CD4-positive, alpha-beta T cell (primary cell): ENCODE measurements at places on chromosomes 3 and 15.

- no peak for DNase-seq
Observed at GRCh38 chr3:124707656-124708062, 22.6 kb upstream of the UMPS start.

DNA sequence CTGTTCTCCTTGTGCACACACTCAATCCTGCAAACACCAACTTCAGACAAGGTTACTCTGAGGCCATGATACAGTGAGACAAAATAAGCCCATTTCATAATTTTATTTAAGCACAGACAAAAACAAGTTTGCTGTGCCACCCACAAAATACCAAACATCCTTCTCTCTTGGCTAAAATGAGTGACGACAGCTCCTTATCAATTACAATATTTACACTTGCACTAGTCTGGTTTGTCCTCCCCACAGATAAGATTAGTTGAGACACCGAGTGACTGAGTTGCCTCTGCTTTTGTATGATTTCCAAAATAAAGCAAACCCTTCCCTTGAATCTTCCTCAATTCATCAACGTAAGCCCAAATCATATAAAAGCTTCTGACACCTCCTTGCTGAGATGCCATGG, 233.5 kb upstream of the ATP10A start:
- DNase-seq, result no peak

DNA sequence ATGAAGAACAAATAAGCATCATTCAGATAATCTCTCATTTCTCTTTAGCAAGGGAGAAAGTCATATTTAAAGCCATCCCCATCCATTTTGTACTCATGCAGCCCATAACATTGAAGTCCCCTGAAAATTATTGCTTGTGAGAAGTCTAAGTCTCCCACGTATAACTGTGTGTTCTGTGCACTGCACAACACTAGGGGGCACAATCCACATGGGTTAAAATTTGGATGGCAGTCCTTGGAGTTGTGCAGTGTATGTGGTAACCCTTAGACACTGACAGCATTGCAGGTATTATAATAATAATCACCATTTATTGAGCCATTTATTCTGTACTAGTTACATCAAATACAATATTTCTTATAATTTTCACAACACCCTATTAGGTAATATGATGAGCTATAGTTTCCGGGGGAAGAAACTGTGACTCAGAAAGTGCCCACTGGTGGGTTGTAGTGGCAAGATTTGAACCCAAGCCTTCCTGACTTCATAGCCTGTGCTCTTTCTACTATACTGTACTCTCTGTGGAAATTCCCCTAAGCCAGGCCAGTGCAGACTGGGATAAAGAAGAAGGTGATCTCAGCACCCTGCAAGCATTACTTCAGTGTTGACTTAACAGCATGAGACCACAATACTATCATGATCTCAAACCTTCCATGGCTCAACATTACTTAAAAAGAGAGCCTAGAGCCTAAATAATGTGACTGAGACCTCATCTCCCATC, 15.7 kb downstream of the KCNAB1 start:
- no peak for DNase-seq

DNA sequence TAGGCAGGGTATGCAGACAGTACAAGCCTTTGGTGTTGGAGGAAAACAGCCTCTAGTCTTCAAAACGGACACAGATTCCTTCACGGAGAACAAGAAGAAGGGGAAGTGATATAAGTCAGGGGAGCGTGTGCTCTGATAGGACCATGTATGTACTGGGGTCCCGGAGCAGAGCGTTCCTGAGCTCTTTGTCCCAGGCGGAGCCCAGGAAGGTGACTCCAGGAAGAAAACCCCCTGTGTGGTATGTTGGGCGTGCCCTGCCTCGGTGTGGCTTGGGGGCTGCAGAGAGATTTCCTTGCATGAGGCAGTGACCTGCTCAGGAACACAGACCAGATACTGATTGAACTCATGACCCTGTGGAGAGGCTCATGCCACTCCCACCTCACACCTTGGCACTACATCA, 21.7 kb downstream of the MELTF start:
- DNase-seq, result no peak

- no peak for DNase-seq
Observed at GRCh38 chr3:114666623-114667022, 372.8 kb downstream of the TIGIT start.

DNA sequence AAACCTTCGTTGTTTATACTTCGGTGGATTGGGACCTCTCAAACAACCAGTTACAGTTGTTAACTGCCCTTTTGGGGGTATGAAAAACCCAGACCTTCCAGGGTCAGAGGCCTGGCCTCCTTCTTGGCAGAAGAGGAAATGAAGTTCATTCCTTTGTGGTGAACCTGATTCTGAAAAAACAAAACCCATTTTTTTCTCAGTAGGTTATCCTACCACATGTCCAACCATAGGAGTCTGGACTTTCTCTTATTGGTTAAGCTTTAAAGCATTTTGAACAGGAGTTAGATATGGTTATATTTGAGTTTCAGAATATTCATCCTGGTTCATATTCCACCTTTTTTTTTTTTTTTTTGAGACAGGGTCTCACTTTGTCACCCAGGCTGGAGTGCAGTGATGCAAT, 7.2 kb upstream of the LACTB start:
- DNase-seq, result no peak

- DNase-seq, result no peak
Observed at GRCh38 chr3:116230431-116231020, 214.8 kb downstream of the LSAMP start.

GRCh38 chr3:59540241-59540640, 490.4 kb upstream of the CFAP20DC start:
- no peak for DNase-seq

- no peak for DNase-seq
Observed at GRCh38 chr15:70267879-70268278, 170.2 kb upstream of the TLE3 start.

DNA sequence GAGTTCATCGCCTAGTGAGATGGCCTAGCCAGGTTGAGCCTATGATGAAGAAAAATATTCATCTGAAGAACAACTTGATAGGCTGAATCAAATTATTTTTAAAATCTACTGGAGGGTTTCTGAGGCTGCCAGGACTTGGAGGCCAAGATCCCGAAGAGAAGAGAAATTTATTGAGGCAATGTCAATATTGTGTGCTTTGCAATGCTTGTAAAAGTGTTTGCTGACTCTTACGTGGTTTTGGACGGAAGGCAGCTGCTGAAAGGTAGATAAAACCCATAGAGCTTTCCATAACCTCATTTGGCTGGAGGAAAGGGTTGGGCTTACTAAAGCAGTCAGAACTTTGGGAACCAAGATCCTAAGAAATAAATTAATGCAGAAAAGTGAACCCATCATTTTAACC, 361.0 kb upstream of the IL12A start:
- no peak for DNase-seq
